ENCODE measurements at places on chromosomes 6 and 20. TPM values are rescaled to one million over a fixed set of nuclear protein-coding genes. Genes with fewer than 3 reads are reported as not detected.

GRCh38 chr6:35893246-35893645 lies 27.7 kb downstream of the SRPK1 start:
- H3K36me3 ChIP-seq = no peaks in the 10 kb centered on the region
- no peak for DNase-seq

DNA sequence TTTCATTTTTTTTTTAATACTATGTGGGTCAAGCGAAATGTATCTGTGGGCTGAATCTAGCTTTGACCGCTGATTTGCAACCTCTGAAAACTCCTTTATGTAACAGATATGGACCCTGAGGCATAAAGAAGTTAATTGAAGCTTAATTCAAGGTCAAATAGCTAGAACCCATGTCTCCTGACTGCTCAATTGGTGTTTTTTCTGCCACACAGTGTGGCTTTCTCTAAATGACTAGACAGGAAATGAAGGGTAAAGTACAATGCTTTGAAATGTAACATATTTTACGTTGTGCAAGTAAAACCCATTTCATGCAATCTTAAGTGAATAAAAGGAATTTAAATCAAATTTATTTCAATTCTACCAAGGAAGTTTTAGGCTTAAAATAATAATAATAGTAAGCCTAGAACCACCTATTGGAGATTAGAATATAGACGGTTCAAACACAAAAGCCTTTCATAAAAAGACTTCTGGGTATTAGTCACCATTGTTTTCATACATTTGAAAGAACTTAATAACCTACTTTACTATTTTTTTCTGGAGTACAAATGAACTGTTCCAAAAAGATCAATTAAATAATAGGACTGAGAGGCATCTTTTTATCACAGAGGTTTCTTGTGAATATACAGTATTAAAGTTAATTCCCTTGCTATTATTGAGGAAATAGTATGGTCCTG lies 279.8 kb downstream of the EPHA7 start:
- H3K27me3 ChIP-seq = no peaks in the 10 kb centered on the region
- H3K36me3 ChIP-seq = no peaks in the 10 kb centered on the region
- H3K4me1 ChIP-seq = no peaks in the 10 kb centered on the region
- no peak overlapping the region for H3K4me3 ChIP-seq
- no peak overlapping the region for H3K27ac ChIP-seq
- no peak for DNase-seq

DNA sequence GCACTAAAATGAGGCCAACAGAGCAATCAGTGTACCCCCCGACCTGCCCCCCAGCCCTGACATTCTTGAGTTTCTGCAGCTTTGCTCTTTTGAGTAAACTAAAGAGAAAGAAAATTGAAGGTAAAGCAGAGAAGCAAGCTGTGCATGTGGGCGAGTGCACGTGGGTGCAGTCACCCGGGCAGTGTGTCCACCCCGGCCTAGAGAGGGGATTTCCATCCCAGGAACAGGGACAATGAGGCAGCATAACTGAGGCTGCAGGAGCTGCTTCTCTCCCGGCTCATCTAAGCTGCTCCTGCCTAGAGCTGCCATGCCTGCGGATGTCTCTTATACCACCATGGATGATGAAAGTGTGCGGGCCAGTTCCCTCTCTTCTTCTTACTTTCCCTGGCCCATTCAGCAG lies 16.8 kb downstream of the CASS4 start:
- peak overlapping the region; percentile 53 for H3K27ac ChIP-seq
- no peak for DNase-seq
- peaks cover 37% of the 10 kb centered on the region for H3K4me1 ChIP-seq

DNA sequence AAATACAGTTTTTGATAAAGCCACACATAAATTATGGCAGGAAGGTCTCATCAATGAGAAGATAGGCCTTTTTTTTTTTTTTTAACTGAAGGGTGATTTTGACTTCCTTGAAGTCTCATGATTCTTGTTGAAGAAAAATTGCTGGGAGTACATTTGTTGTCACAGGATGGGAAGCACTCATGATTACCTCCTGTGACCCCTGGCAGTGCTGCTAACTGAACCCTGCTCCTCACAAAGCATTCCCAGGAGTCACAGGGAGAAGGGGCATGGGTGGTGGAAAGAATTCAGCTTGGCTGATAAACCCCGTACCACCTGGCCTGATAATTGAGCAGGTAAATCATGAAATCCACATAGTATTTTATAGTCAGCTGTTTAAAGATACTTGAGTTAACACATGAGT lies 86.9 kb downstream of the CD109 start:
- peaks cover 2% of the 10 kb centered on the region for H3K36me3 ChIP-seq
- H3K4me1 ChIP-seq = no peaks in the 10 kb centered on the region
- H3K4me3 ChIP-seq = no peak overlapping the region
- H3K27ac ChIP-seq = no peak overlapping the region

- no peak overlapping the region for H3K27ac ChIP-seq
- no peaks in the 10 kb centered on the region for H3K4me1 ChIP-seq
- DNase-seq = no peak
- no peaks in the 10 kb centered on the region for H3K36me3 ChIP-seq
- H3K4me3 ChIP-seq = no peak overlapping the region
- H3K27me3 ChIP-seq = peaks cover 19% of the 10 kb centered on the region
These were observed 102.3 kb downstream of the SH3BGRL2 start for GRCh38 chr6:79733388-79733787.

GRCh38 chr6:166476061-166476591 lies 93.4 kb upstream of the MPC1 start:
- no peak for DNase-seq
- H3K4me3 ChIP-seq = no peak overlapping the region
- H3K27me3 ChIP-seq = peaks cover 4% of the 10 kb centered on the region
- H3K27ac ChIP-seq = no peak overlapping the region

The FUT9 gene
- not detected for total RNA-seq

The CYP39A1 gene
- total RNA-seq = not detected

Data from T-helper 17 cell (primary cell).